AG10803 (cell line): ENCODE measurements at places on chromosomes 12 and 14.
A peak's percentile ranks its signal among the peaks of the same experiment; 100 is the strongest.

GRCh38 chr14:105161964-105162668 is 6.5 kb downstream of the JAG2 start:
- no peak for DNase-seq

DNA sequence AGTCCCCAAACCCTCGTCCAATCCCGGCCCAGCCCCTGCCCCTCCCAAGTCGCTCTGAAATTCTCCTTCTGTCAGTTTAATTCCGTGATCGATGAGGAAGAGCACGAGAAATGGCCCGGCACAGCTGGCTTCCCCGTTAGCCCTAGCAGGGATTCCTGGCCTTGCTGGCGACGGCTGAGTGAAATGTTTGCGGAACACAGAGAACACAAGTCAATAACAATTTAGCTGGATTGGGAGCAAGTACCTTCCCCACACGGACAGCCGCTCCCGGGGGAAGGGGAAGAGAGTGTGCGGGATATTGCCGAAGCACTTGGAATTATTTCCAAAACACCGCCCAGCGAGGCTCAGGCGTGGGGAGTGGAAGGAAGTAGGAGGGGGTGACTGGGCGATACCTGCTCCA is 134.6 kb downstream of the RBM19 start:
- DNase-seq: no peak

- DNase-seq: peak; percentile 1
Measured at GRCh38 chr12:66365718-66366490, 63.6 kb downstream of the HELB start.

GRCh38 chr12:3333991-3334391 is 157.0 kb upstream of the PRMT8 start:
- DNase-seq: no peak

GRCh38 chr12:93793007-93793406 is 115.8 kb downstream of the CRADD start:
- no peak for DNase-seq

DNA sequence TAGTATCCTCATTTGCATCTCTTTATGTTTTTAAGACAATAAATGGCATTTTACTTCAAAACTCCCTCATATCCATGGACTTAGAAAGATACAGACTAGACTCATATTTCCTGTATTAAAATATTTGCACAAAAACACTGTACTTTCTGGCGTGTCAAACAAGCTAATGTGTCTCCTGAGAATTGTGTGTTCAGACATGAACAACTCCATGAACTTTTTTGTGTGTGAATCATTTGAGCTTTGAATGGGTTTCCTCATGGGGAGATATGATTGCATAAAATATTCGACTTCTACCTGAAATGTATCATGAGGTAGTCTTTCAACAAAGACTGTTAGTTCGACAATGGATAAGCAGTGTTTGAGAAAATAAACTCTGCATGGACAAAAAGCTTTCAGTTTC is 58.8 kb downstream of the TMEM30B start:
- DNase-seq: no peak

DNA sequence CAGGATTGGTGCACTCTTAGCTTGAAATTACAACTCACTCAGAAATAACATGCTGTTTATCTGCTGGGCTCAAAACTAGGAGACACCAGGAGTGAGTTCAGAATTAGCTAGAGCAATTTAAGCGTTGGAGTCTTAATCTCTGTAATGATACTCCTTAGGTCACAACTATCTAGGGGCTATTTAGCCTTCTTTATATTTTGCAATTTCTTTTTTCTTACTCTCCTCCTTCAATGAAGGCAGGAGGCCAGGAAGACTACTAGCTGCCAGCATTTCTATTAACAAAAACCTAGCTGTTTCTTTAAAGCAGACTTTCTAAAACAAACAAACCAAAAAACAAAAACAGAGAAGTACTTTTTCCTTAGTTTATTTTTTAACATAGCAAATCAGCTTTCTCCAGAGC is 226.2 kb downstream of the TRHDE start:
- no peak for DNase-seq

- DNase-seq: peak; percentile 80
Measured at GRCh38 chr14:64806202-64806861, 73.4 kb downstream of the SPTB start.

DNA sequence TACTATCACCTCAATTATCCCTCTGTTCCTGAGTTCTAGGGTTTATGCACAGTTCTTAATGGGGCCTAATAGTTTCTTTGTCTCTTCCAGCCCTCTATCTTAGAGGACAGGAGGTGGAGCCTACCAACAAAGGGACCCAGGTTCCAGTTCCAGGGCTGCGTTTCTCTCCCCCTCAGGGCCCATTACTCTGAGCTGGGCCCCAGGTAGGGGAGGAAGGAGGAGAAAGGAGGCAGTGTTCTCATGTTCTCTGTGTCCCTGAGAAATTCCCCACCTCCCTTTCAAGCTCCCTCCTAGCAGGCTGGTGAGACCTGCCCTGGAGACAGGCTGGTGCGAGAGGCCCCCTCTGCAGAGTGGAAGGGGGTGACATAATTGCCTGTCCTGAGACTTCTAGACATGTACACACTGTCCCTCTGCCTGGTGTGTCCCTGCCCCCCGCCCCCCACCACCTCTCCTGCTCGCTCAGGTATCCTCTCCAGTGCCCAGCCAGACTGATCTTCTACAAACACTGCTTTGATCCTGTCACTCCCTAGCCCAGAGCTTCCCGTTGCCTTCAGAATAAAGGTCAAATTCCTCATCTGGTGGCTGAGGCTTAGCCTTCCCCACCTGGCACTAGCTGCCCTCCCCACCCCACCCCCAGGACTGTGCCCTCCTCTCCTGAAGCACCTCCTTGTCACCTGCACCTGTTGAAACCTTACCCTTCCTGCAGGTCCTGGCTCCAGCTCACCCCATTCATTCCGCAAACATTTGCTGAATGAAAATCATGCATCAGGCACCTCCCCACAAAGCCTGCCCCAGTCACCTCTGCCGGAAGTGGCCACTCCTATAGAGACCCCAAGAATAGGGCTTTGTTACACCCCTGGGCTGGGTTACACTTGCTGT is 21.1 kb upstream of the KRT8 start:
- no peak for DNase-seq

DNA sequence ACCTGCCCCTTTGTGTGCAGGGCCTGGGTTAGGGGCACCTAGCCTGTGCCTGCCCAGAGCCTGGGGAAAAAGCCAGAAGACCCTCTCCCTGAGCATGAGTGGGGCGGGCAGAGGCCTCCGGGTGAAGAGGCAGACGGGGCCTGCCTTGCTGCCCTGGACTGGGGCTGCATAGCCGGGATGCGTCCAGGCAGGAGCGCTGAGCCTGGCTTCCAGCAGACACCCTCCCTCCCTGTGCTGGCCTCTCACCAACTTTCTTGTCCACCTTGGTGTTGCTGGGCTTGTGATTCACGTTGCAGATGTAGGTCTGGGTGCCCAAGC is 216.1 kb downstream of the TMEM121 start:
- DNase-seq: no peak

DNA sequence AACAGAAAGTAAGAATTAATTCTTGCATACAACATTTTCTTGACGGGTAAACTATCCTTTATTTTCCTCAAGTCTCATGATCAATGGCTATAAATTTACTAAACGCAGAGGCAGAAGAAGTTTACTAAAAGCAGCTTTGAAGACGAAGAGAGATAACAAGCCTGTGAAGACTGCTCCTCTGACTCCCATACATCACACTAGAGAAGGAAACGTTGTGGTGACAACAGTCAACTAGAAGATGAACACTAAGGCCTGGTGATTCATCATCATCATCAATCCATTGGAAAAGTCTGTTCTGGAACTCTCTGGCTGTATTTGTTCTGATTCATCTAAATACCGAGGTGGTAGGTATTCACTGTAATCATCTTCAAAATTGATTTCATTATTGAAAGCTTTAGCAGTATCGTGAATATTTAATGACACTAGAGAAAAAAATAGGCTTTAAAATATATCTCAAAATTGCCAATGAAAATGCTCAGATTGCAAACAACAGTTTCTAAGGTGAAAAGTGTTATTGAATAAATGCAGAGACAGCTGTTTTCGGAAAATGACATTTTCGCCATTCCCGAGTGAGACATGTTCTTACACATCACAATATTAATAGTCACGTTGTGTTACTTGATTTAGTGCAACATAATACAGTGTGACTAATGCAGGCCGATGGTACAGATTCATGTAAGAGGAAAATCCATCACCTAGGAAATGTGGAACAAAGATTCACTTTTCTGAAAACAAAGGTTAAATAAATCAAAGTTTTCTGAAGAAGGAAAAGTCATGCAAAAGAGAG is 260.5 kb downstream of the C12orf50 start:
- no peak for DNase-seq

DNA sequence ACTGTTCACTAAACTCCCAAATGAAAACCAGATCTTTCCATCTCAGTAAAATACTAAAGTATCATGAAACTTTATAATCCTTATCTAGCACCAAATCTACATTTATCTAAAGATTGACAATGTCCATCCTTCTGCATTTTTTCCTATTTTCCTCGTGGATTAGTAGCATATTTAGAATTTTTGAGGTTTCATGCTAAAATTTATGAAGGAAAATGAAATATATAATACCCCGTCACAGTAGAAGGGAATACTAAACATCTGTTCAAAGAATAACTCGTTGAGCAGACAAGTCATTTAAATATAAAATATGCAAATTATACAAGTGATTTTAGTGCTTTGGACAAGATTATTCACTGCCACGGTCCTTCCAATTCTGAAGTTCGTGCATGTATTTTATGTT is 122.7 kb upstream of the SLCO1C1 start:
- no peak for DNase-seq

DNA sequence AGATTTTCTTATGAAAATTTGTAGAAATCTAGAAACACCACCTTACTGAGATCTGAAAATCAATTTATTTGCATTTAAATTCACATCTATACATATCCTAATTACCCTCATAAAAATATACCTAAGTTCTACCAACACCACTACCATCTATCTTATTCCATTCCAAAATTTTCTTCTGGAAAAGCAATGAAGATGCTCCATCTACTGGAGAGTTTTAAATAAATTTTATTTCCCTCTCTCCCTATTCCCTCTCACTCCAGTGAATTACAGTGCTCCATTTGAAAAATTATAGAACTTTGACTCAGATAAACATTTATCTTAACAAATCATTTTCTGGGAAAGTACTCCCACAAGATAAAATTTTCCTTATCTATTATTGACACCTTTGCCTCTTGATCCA is 2.3 kb upstream of the C14orf39 start:
- no peak for DNase-seq

- peak; percentile 42 for DNase-seq
Measured at GRCh38 chr12:115394496-115395220, 710.7 kb upstream of the TBX3 start.

DNA sequence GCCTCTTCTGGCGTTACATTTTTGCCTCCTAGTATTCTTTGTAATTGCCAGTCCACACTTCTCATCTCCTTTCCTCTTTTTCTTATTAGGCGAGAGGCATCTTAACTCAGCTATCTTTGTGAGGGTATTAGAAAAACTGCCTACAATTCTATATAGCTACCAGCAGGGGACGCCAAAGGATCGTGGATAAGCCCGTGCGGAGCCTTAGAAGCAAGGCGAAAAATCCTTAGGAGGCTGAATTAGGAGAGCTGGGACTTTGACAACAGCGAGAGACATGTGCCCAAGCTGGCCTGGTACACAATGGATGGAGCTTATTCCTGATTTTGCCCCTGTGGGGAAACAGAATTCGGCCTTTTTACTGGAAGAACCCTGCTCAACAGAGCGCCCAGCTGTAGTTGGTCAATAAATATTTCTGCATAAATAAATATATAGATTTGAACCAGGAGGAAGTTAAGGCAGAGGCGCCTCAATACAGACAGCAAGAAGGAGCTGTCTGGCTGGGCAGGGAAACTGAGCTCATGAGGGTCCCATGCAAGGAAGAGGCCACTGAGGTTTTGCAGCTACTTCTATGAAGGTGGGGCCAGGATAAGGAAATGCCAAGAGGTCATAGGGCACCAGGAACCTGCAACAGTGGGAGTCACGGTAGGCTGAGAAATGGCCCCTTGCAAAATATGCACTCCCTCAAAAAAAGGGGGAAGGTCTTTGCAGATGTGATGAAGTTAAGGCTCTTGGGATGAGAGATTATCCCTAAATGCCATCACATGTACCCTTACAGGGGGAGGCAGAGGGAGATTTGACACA is 14.6 kb upstream of the RBM19 start:
- peak; percentile 78 for DNase-seq

DNA sequence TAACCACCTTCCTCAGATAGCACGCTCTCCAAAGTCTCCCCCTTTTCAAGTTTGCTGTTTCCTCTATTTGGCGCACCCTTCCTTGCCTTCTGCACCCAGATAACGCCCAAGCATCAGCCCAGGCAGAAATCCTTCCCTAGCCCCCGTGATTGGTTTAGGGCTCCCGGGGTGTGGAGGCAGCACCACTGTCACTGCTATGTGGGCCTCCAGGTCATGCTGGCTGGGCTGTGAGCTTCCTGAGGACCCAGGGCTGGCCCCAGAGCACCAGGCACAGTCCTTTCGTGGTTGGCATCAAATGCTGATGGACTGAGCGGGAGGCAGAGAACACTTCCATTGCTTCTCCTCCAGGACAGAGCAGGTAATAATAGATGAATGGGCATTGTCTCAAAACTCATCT is 311.4 kb downstream of the BCL11B start:
- DNase-seq: no peak

GRCh38 chr12:49789992-49790391 is 38.2 kb downstream of the NCKAP5L start:
- no peak for DNase-seq

DNA sequence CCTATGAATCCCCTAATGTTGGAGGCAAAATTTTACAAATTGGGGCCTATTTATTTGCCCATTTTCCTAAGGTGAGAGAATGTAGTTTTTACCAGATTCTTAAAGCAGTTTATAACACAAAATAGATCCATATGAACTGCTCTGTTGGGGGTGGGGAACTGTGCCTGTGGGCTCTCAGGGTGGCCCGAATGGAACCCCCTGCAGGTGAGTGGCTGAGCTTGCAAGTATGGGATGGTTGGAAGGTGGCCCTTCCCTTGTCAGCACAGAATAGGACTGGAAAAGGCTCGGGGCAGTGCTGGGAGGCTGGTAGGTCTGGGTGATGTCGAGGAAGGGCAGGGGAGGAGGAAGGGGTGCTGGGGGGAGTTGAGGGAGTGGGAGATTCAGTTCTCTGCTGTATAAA is 4.9 kb downstream of the VSX2 start:
- no peak for DNase-seq

DNA sequence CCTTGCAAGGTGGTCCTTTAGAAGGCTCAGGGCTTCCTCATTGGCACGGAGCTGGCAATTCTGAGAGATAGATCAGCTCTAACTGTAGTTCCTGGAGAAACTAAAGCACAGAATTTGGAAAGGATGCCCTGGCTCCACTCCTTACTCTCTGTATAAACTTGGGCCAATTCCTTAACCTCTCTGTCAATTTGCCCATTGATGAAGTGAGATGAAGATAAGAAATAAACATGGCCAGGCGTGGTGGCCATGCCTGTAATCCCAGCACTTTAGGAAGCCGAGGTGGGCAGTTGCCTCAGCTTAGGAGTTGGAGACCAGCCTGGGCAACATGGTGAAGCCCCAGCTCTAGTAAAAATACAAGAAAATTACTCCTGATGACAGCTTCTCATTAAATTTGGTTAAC is 34.0 kb upstream of the COX6A1 start:
- DNase-seq: no peak

GRCh38 chr14:32476532-32476931 is 147.4 kb downstream of the AKAP6 start:
- peak; percentile 31 for DNase-seq
